ENCODE measurements at places on chromosomes 4 and X.

- no peak for DNase-seq
Observed at GRCh38 chrX:146278381-146278780, 460.8 kb downstream of the SLITRK2 start.

DNA sequence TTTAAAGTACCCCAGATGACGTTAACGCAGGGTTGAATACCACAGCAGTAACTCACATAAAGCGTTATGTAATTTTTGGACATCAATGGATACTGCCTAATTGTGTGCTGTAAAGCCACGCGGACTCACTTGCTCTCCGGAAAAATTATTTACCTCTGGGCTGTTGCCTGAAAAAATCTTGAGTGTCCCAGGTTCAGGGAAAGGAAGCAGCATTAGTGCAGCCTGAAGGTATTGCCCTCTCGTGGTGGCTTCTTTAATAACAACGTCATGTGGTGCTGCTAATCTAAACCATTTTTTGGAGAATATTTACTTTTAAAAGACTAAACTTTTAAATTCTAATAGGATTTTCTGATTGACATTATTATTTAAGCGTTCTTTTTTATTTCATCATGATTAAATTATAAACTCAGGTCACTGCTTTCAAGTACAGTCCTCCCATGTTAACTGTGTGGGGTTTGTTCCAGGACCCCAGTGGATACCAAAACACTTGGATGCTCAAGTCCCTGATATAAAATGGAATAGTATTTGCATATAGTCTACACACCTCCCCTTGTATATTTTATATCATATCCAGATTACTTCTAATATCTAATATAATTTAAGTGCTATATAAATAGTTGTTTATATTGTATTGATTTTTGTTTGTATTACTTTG lies 384.8 kb downstream of the FAM133A start:
- DNase-seq: peak; percentile 14

DNA sequence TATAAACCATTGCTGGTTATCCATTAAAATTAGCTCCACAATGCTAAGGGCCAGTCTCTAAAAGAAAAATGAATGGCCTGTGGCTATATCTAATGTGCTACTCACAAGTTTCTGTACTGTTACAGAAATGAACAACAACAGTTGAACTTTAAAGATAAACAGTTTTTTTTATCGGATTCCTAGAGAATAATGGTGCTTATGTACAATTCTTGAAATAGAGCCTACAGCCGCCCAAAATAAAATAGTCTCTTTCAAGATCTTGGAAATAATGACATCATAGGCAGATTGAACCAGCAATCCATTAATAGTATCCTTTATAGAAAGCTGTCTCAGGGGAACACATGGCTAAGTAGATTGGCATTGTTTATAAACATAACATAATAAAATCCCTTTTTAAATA lies 23.4 kb downstream of the PAK3 start:
- DNase-seq: no peak

GRCh38 chrX:57595381-57595811 lies 3.6 kb downstream of the ZXDB start:
- DNase-seq: no peak

GRCh38 chr4:103499094-103499493 lies 220.7 kb downstream of the TACR3 start:
- DNase-seq: no peak

DNA sequence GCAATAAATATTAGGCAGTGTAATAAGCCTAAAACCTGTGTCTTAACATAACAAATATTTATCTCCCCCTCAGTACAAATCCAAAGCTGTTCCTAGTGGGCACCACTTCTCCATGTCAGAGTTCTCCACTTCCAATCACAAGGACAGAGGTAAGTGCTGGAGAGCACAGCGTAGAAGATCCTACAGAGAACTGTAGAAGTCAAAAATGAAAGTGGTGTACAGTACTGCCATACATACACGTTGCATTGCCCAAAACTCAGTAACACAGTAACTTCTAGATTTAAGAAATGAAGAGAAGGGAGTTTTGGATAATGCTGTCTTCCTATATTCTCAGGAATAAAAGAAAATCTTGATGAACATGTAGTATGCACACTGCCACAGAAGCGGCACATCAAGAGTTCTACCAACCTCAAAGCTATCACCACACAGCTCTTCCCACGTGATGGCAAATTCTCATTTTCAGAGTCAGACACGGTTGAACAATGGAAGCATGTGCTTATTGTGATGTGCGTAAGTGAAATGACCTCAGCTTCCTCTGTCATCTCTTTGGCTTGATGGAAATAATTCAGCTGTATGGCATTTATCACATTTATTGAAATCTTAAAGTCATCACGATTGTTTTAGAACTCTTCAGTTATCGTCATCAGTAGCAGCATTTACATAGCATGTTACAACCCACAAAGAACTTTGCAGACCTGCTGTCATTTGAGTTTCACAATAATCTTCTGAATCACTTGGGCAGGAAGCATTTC lies 27.1 kb upstream of the SPANXN4 start:
- no peak for DNase-seq

DNA sequence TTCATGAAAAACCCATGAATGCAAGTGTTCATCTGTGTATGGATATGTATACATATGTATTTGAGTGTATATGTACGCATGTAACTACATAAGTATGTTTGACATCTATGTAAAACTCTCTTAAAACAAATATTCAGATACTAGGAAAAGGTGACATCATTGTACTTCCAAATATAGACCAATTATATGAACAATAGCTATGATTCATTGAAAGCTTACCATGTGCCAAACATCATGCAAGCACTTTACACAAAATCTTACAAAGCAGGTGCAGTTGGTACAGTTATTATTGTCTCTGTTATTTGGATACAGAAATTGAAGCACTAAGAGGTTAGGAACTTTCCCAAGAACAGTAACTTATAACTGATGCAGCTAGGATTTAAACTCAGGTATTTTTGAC lies 21.4 kb downstream of the MAGEB17 start:
- DNase-seq: no peak

- no peak for DNase-seq
Observed at GRCh38 chrX:25207803-25208475, 192.2 kb upstream of the ARX start.

DNA sequence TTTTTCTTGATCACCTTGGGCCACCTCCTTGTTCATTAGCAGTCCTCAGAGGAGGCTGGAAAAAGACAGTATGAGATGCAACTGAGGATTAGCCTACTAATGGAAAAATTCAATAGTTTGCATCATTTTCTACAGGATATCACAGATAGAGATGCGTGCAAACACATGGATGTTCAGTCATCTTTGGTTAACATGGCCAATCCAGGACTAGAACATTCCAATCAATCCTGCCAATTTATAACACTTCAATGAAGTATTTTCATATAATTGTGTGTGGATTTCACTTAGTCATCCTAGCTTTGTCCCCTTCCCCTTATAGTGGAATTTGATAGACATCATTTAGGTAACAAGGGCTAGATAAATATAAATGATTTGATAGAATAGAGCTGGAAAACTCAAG lies 42.7 kb downstream of the MAML3 start:
- no peak for DNase-seq

DNA sequence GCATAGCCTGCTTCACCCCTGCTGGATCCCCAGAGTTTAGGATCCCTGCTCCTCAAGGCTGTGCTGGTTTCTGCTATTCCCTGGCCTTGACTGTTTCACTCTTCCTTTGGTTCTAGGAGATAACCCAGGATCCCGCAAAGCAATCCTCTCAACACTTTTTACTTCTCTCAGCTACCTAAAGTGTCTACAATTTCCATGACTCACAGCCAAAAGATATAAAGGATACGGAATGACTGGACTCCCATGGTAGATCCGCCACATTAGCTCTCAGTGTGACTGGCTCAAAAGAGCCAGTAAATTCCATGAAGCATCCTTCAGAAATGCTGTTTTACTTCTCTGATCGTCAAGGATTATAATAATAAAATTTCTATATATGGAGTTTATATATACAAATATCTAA lies 66.3 kb upstream of the TMEM164 start:
- no peak for DNase-seq

DNA sequence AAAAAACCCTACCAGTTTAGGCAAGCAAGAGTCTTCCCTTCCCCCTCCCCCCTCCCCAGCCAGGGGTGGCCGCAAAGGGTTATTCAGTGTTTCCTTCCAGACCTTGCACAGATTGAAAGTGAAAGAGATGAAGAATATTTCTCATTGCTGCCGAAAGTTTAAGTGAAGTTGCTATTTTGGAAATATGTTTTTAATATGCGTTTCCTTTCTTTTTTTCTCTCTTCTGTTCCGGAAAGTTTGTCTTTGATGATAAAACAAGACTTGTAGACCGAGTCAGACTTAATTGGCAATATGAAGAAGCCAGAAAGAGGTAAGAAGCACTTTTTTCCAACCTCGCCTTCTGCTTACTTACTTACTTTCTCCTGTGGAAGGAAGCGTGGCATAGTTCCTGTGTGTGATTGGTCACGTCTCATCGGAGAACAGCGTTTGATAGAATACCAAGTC lies 58.5 kb upstream of the CLCN4 start:
- no peak for DNase-seq

DNA sequence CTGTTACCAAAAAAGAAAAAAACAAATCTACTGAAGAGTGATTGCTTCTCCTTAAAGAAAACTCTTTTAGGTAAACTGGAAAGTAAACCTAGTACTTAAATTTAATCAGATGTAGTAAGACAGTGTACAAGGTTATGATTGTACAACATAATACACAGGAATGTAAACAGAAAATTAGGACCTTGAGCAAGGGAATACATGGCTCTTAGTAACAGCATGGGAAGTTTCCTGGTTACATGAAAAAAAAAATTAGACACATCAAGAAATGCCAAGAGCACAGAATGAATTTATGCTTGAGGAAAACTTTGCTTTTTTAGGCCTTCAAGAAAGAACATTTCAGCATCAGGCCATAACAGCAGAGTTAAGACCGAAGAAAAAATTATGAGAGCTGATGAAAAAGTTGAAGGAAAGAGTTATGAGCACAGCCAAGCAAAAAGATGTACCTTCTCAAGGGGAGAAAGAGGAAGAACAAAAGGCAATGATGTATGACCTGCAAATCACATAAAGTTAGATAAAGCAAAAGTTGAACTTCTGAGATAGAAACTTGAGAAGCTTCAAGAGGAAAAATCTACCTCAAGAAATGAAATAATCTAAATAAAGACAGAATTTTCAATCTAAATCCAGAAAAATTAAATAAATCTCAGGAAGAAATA lies 311.6 kb downstream of the GALNTL6 start:
- no peak for DNase-seq

DNA sequence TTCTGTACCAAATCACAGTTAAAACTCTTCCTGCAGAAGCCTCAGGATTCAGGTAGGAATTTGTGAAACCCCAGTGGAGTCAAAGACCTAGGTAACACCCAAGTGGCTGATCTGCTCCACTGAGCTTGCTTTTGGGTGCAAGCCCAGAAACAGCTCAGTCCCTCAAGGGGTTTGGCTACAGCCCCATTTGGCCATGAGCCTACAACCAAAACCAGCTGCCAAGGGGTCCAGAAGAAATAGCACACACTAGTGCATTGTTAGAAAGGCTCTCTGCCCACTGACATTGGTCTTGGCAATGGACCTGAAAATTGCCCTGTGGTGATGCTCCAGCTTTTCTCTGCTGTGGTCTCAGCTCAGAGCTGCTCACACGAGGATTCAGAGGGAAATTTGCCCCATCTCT lies 577.4 kb upstream of the INTU start:
- no peak for DNase-seq

DNA sequence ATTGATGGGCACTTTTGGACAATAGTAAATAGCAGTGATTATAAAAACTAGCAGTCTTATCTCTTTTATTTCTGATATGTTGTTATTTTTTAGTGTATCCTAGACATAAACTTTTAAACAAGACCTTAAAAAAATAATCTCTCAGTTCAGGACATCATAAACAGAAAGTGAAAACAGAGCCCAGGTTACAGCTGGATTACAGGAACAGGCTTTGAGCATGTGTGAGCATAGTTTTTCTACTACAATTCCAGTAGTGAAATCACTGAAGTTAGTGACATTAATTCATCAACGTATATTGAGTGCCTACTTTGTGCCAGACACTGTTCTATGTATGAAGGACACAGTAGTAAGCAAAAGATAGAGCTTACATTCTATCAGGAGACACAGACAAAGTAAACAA lies 16.9 kb downstream of the TRIM75 start:
- no peak for DNase-seq

- no peak for DNase-seq
Observed at GRCh38 chrX:72306085-72306801, 529 bp upstream of the CITED1 start.

GRCh38 chr4:120948382-120948781 lies 25.9 kb upstream of the PRDM5 start:
- peak; percentile 48 for DNase-seq

- no peak for DNase-seq
Observed at GRCh38 chr4:175891851-175892250, 79.8 kb upstream of the GPM6A start.

GRCh38 chr4:179521952-179522351 lies 2079.7 kb upstream of the AGA start:
- DNase-seq: peak; percentile 15

GRCh38 chr4:153705743-153706468 lies 21.8 kb downstream of the TLR2 start:
- DNase-seq: no peak

DNA sequence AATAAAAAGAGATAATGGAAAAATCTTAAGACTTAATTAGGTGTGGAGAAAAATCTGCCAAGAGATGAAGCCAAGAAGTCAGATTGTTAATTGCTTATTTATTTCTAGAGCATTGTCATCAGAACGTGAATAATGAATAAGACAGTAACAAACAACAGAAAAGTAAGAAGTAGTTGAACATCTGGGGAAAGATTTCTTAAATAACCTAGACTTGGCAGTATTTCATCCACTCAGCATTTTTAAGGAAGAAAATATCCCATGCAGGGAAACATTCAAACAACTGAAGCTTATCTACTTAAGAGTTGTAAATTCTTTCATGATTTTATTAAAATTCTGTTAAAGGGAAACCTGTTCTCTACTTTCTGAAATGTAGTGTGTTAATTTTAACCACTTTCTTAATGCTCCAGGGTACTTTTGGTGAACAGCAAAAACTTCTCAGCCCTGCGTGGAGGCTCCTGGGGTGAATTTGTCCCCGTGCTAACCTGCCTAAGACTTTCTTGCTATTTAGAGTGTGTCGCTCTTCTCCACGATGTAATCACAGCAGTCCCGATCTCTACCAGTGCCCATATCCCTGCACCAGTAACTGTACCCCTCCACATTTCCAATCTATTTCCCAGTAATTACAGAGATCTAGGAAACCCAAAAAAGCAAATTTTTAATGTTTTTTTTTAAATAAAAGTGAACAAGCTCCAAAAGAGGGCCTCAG lies 124.6 kb downstream of the CORIN start:
- DNase-seq: no peak

- no peak for DNase-seq
Observed at GRCh38 chr4:14410516-14410915, 591.8 kb upstream of the CPEB2 start.

GRCh38 chrX:39691724-39692123 lies 406.0 kb downstream of the BCOR start:
- no peak for DNase-seq

DNA sequence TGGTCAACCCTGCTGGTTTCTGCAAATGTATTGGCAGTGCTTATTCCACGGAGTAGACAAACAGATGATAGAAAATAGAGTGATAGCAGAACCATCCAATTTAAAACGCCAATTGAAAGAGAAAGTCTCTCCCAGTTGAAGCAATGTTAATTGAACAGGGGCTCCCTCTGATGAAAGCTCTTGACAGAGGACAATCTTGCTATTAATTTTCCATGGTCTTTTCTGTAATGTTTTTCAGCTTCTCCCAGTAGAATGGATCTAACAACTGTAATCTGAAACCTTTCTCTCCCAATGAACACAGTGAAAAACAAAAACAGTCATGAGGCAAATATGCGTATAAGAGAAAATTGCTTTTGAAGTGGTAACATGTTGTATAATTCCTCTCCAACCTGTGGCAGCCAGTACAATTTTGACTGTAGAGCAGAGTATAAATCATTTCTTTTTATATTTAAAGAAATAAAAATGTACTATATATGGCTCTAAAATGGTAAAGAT lies 225.1 kb upstream of the GALNTL6 start:
- no peak for DNase-seq
